Uterus (tissue), 4 donors: ENCODE measurements at places on chromosomes 4 and X. TPM values are rescaled to one million over a fixed set of nuclear protein-coding genes. Genes with fewer than 3 reads are reported as not detected.

GRCh38 chr4:151674804-151675391 is 85.9 kb downstream of the GATB start:
- peak; percentile 62 for DNase-seq

- DNase-seq = no peak
Observed at GRCh38 chr4:129438456-129438981, 342.6 kb downstream of the C4orf33 start.

GRCh38 chrX:111244235-111244750 is 26.0 kb downstream of the CAPN6 start:
- DNase-seq = no peak

DNA sequence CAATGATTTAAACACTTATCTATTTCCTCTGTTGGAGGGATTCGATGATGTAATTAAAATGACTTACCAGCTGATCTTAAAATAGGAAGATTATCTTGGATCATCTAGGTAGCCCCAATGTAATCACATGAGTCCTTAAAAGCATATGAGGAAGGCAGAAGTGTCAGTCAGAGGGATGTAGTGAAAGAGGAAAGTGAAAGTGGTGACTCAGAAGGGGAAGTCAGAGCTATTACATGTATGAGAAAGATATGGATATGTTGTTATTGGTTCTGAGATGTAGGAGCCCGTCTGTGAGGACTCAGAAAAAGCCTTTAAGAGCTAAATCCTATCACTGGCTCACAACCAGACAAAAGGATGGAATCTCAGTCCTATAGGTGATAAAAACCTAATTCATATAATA is 456.4 kb downstream of the DACH2 start:
- no peak for DNase-seq

DNA sequence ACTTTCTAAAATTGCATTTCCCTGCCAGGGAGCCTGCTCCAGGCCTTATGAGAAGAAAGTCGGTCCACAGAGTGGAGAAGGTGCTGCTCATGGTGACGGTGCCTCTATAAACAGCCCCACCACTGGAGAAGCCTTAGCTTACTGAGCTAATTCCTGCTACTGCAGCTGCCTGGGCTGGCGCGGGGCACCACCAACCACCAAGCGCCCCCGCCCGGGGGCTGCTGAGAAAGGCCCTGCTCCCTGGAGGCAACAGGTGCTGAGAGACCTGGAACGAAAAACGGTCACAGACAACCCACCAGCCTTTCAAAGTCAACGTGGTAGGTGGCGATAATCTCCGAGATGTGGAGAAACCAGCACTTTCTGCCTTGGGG is 2.9 kb downstream of the HCFC1 start:
- no peak for DNase-seq

- no peak for DNase-seq
Observed at GRCh38 chrX:53421772-53422085, 725 bp downstream of the SMC1A start.

- no peak for DNase-seq
Observed at GRCh38 chrX:3659761-3660160, 53.7 kb downstream of the PRKX start.

DNA sequence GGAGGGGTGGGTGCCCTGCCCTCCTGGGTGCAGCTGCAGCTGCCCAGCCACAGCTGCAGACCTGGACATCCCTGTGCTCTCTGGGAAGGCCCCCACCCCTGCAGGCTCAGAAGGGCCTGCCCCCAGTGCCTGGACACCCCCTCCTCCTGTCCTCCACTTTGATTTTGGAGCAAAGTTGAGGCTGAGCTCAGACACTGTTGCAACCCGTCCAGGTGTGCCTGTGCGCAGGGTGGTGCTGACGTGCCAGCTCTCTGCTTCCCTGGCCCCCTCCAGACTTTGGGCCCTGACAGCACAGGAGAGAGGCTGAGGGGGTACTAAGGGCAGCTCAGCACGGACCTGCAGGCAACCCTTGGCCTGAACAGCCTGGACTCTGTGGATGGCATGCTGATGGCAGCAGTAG is 750.3 kb downstream of the ARAP2 start:
- DNase-seq = no peak

GRCh38 chr4:76694056-76694455 is 203.9 kb downstream of the SOWAHB start:
- no peak for DNase-seq

GRCh38 chr4:39054497-39054896 is 7.5 kb upstream of the KLHL5 start:
- no peak for DNase-seq

GRCh38 chrX:115229337-115230003 is 4.4 kb downstream of the LRCH2 start:
- no peak for DNase-seq

CABS1 gene
- not detected for total RNA-seq

NXF3 gene
- total RNA-seq = not detected

GLRB gene
- 20.6 TPM for total RNA-seq

MAGEB1 gene
- total RNA-seq = not detected

TRIM75 gene
- not detected for total RNA-seq

DDX60 gene
- 17.4 TPM for total RNA-seq

AGA gene
- 4.4 TPM for total RNA-seq

CDS1 gene
- 0.59 TPM for total RNA-seq

PPEF1 gene
- not detected for total RNA-seq

SSX3 gene
- not detected for total RNA-seq

KIF4A gene
- under 0.01 TPM for total RNA-seq
